ENCODE measurements at places on chromosomes 7 and 10. TPM values are rescaled to one million over a fixed set of nuclear protein-coding genes. Genes with fewer than 3 reads are reported as not detected.

The LYZL2 gene
- total RNA-seq, result not detected

The AGR2 gene
- not detected for total RNA-seq

The CAPZA2 gene
- 92.7 TPM for total RNA-seq

The PRSS1 gene
- not detected for total RNA-seq

The HTRA1 gene
- 155 TPM for total RNA-seq

All from bronchial smooth muscle cell (primary cell).